ENCODE measurements at places on chromosomes 2 and 18. TPM values are rescaled to one million over a fixed set of nuclear protein-coding genes. Genes with fewer than 3 reads are reported as not detected.

The HOXD11 gene
- total RNA-seq = 6.6 TPM

The CAD gene
- total RNA-seq = 41.5 TPM

The VSNL1 gene
- not detected for total RNA-seq

The KCNE4 gene
- total RNA-seq = 0.18 TPM

The SPC25 gene
- total RNA-seq = 14.7 TPM

The EFHD1 gene
- total RNA-seq = not detected

The LTBP1 gene
- total RNA-seq = 376 TPM

The EVA1A gene
- total RNA-seq = 14.5 TPM

The EDAR gene
- total RNA-seq = not detected

The DCDC2C gene
- total RNA-seq = not detected
